ENCODE measurements at places on chromosomes 6 and 20.
A peak's percentile ranks its signal among the peaks of the same experiment; 100 is the strongest.

DNA sequence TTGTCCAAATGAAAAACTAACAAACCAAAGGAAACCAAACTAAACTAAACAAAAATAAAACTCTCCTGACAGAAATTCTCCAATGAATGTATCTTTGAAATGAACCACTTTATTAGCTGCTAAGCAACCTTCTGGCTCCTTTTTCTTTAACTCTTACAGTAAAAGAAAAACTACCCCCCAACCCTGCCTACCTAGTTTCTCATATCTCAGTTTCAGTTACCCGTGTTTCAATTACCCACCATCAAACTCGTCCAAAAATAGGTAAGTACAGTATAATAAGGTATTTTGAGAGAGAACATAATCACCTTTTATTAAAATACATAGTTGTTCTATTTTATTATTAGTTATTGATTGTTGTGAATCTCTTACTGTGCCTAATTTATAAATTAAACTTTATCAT lies 177.4 kb upstream of the THEMIS start:
- no peak for DNase-seq

GRCh38 chr20:41553142-41553879 lies 64.9 kb downstream of the CHD6 start:
- DNase-seq, result no peak

DNA sequence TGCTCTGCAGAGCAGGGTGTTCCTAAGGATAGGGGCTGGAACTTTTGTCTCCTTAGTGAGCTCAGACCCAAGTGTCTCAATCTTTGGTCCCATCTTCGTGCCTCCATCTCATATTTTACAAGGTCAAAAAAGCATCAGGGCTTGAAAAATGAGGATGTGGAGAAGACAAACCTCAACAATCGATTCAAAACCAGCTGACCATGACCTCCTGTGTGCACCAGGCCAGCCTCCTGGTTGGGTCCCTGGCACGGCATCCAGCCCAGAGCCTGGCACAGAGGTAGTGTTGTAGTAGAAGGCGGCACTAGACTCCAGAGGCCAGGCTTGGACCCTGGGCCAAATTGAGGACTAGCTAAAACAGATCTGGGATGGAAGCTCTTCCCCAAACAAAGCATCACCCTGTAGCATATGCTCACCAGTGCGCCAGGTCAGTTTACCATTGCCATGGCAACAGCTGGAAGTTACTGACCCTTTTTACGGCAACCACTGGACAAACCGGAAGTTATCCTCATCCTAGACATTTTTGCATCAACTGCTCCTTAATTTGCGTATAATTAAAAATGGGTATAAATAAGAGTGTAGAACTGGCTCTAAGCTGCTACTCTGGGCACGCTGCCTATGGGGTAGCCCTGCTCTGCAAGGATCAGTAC lies 69.3 kb upstream of the BLCAP start:
- DNase-seq, result no peak

DNA sequence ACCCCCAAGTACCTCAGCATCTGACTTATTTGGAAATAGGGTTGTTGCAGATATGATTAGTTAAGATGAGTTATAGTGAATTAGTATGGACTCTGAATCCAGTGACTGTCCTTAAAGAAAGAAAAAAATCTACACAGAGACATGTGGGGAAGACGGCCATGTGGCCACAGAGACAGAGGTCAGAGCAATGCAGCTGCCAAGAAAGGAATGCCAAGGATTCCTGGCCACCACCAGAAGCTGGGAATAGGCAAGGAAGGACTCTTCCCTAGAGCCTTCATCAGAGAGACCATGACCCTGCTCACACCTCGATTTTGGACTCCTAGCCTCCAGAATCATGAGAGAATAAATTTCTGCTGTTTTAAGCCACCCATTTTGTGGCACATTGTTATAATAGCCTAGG lies 81.8 kb downstream of the FYN start:
- DNase-seq, result no peak

- peak; percentile 27 for DNase-seq
Measured at GRCh38 chr20:57076152-57076652, 190.2 kb downstream of the BMP7 start.

- no peak for DNase-seq
Measured at GRCh38 chr6:35141007-35141655, at the start of gene TCP11. Gene TCP11 (minus strand): TSS chr6:35141339. CDS start chr6:35140870, 469 bp downstream.

DNA sequence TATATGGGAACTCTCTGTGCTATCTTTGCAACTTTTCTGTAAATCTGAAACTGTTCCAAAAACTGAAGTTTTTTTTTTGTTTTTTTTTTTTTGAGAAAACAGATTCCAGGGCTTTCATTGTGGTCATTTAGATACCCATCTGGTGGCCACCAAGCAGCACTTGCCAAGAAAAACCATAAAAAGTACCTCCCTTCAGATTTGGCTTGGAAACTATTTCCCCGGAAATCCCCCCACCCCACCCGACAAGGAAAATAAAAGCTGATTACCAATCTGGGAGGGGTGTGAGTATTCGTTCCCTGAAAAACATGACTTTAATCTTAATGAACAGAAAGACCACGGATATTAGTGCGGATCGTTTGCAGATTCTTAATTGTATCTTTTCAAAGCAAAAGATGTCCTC lies 1.9 kb downstream of the NFATC2 start:
- DNase-seq, result no peak

DNA sequence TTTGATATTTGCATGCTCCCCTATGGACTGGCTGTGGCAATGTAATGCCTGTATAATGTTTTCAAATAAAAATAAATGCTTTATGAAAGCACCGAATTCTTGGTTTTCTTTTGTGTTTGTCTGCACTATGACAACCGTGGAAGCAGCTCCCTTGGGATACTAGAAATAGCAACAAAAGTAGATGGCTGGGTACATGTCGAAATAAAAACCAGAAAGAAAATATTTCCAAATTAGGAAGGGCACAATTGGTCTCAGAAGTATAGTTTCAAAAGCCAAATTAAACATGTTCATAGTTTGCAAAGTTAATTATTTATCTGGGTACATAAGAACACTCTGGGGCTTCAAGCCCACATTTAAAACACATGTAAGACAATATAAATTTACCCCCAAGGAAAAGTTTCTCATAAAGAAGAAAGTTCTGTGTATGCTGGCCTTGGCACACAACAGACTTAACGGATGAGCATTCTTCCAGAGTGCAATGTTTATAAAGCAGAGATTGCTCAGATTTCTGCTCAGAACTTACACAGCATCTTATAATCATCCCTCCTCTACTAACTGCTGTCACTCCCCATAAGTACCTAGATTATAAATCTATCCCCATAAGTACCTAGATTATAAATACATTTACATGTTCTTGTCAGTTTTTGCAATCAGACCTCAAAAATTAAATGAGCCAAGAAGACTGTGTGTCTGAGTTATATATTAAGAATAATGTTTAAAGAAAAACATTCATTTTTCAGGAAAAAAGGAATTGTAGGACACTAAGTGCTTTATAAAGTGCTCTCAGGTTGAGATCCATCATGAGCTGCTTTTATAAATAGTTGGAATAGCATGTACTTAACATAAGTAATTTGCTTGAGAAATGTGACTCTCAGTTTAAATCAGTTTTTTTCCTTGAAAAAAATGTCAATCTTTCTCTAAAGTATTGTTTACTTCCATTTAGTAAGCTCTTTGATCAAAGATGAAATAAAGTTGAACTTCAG lies 230.2 kb upstream of the PLN start:
- no peak for DNase-seq

DNA sequence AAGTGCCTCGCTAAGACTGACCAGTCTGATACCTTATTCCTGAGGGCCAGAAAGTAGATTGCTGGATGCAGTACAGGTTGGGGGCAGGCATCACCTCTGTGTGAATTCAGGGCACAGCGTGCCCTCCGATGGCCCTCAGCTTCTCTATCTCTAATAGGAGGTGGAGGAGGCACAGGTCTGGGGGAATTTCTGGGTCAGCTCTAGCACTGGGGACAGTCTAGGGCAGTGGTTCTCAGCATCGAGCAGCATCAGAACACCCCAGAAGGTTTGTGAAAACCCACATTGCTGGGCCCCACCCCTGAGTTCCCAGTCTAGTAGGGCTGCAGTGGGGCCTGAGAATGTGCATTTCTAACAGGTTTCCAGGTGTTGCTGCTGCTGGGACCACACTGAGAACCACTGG lies 166.7 kb downstream of the CDC5L start:
- DNase-seq, result no peak

GRCh38 chr6:74651948-74652842 lies 553.7 kb downstream of the COL12A1 start:
- DNase-seq, result no peak

- no peak for DNase-seq
Measured at GRCh38 chr6:23477586-23477985, 648.4 kb upstream of the NRSN1 start.

DNA sequence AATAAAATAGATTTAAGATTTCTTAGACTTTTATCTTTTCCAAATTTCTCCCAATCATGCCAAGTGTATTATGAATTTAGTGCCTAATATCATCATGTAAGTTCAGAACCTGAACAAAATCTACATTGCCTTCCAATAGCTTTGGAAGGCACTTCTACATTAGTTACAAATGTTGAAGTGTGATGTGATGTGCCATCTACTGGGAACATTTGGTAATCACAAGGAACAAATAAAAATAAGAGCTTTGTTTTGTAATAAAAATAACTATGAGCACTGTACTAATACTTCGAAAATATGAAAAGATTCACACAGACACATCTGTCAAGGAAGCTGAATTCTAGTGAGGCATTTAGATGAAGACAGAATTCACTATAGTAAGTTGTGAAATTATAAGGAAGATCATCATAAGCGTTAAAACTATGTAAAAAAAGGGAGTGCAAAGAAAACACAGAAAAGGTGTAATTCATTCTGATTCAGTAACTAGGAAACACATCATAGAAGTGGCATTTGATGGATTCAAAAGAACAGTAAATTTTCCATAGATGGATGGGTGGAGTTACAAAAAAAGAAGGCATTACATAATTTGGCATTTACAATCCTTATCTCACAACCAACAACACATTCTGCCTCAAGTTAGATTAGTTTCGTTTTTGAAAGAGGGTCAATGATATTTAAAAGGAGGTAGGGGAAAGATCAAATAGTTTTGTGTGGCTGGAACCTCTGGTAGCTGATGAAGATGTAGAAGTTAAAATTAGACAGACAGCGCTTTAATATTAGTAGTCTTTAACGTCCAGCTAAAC lies 161.0 kb downstream of the ASCC3 start:
- DNase-seq, result peak; percentile 12

GRCh38 chr20:25315418-25316210 lies 67.7 kb downstream of the PYGB start:
- peak; percentile 54 for DNase-seq

DNA sequence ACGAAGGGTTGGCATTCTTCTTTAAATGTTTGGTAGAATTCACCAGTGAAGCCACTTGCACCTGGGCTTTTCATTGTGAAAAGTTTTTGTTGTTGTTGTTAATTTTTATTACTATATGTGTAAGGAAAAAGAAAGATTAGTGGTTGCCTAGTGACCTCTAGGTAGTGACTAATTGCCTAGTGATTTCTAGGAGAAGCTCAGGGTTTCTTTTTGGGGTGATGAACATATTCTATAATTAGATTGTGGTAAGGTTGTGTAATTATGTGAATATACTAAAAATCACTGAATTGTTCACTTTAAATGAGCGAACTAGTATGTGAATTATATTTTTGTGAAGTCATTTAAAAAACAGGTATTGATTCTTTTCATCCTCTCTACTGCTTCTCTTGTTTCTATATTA lies 123.8 kb upstream of the TMEM170B start:
- DNase-seq, result peak; percentile 79

DNA sequence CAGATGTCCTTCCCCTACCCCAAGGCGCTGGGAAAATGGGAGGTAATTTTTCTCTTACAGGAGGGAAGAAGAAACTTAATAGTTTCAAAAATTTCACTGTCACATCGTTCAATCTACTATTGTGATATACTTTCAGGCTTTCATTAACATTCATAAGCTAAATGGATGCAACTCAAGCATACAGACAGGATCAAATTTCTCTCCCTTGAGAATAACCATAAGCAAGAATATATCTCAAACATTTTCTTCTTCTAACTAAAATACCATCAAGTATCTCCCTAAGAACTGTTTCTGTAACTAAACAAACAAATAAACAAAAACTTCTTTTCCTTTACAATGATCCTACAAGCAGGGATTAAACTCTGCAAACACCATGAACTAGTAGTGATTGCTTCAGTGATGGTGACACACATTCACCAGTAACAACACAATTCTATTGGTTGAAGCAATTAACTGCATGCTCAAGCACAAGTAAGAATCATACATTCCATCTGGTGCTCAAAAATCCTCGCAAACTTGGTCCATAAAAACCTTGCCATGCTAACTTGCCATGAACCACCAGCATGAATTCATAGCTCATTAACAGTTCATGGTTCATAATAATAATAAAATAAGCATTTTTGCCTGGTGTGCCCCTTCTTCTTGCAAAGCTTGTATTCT lies 183.8 kb downstream of the PTPRK start:
- DNase-seq, result no peak

- DNase-seq, result no peak
Measured at GRCh38 chr6:153804755-153805330, 234.2 kb upstream of the OPRM1 start.

DNA sequence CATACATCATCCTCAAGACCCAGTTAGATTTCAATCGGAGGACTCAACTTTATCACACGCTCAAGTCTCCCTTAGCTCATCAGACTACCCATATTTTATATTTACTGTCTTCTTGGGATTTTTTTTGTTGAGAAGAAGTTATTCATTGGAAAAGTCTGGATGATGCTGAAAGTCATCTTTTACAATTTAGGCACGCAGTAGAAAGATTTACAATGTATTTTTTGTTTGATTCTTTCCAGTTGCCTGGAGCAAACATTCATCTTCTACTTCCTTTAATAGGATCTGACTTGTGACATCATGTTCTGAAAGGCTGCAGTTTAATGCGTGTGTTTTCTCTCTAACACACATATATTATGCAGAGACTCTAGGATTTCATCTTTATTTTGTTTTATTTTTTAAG lies 235.7 kb downstream of the DOK5 start:
- DNase-seq, result no peak

- no peak for DNase-seq
Measured at GRCh38 chr6:144394210-144394609, 109.1 kb downstream of the UTRN start.

- DNase-seq, result no peak
Measured at GRCh38 chr6:884570-884969, 191.6 kb upstream of the EXOC2 start.

- no peak for DNase-seq
Measured at GRCh38 chr6:125797886-125798444, 7.2 kb downstream of the NCOA7 start.

DNA sequence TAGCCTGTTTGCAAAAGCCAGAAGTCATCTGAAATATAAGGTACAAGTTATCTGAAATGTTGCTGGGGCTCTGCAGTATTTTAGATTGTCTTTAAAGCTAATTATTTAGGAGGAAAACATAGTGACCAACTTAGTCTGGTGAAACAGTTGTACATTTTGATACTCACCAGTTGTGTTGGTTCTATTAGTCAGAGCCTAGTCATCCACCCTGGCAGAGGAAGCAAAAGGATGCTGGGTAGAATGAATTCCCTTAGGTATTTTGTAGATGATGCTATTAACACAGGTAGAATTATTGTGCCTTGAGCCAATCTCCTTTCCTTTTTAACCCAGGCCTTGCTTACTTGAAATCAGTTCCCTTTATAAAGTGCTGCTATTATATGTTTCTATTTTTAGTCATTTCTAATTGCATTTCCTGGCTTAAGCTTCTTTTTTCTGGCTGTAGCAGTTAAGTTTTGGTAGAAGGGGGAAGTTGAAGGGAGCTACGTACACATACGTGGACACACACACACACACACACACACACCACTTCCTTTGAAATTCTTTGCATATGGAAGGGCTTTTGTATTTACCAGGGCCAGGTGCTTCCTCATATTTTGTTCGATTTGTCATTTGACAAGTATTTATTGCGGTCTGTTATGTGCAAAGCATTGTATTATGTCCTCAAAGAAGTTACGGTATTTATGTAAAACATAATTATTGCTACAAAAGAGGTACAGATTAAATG lies 82.4 kb downstream of the RTN4IP1 start:
- peak; percentile 92 for DNase-seq

Data from mammary epithelial cell (primary cell).